ENCODE measurements at places on chromosomes 16 and 17.
A peak's percentile ranks its signal among the peaks of the same experiment; 100 is the strongest.

GRCh38 chr17:55466671-55467070, 44.6 kb downstream of the SMIM36 start:
- DNase-seq: no peak

DNA sequence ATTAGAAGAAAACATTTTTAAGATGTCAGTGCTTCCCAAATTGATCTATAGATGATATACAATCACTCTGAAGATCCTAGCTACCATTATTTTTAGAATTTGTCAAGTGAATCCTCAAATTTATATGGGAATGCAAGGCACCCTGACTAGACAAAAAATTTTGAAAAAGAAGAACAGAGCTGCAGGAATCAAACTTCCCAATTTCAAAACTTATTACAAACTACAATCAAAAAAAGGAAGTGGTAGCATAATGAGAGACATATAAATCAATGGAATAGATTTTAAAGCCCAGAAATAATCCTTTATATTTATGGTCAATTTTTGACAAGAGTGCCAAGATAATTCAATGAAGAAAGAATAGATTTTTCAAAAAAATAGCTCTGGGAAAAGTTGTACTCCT, 198.3 kb upstream of the KCNJ16 start:
- no peak for DNase-seq

GRCh38 chr17:32516450-32516849, 29.7 kb downstream of the CDK5R1 start:
- peak; percentile 67 for DNase-seq

DNA sequence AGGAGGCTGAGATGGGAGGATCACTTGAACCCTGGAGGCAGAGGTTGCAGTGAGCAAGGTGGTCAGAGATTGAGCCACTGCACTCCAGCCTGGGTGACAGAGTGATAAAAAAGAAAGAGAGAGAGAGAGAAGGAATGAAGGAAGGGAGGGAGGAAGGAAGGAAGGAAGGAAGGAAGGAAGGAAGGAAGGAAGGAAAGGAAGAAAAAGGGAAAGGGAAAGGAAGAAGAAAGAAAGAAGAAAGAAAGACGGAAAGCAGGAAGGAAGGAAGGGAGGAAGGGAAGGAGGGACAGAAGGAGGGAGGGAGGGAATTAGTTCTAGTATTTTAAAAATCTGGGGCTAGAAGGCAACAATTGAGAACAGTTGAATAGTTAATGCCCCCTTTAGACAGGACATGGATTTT, 161.5 kb upstream of the CACNG3 start:
- DNase-seq: no peak

- no peak for DNase-seq
Observed at GRCh38 chr17:1561420-1562175, 994 bp downstream of the PITPNA start.

DNA sequence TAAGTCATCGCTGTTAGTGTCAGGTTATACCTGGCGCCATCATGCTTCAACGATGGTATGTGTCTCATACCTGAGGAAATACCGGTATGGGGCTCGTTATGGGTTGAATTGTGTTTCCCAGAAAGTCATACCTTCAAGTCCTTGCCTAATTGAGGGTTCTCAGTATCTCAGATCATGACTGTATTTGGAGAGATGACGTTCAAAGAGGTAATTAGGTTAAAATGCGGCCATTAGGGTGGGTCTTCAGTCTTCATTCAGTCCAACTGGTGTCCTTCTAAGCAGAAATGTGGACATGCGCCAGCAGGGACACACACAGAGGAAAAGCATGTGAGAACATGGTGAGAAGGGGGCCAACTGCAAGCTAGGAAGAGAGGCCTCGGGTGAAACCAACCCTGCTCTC, 37.5 kb upstream of the XYLT1 start:
- DNase-seq: no peak

- DNase-seq: no peak
Observed at GRCh38 chr17:54770836-54771235, 129.8 kb upstream of the TOM1L1 start.

DNA sequence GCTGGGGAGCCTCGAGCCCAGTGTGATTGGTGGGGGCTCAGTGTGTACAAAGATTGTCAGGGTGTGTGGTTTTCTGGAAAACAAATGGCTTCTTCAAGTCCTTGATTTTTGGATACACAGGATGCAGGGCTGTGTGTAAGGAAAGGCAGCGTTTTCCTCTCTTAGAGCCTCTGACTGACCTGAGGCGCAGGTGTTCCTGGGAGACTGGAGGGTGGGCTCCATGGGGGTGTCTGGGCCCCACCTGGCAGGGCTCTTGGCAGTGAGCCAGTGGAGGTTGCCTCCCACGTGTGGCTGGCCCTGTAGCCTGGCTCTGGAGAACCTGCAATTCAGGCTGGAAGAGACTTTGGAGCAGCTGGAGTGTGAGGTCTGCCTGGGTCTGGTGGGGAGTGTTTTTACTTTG, 5.0 kb downstream of the FOXK2 start:
- DNase-seq: peak; percentile 53

- no peak for DNase-seq
Observed at GRCh38 chr17:44688675-44689476, 700 bp downstream of the CCDC43 start.

GRCh38 chr16:9170470-9170869, 79.0 kb downstream of the HAPSTR1 start:
- DNase-seq: no peak

DNA sequence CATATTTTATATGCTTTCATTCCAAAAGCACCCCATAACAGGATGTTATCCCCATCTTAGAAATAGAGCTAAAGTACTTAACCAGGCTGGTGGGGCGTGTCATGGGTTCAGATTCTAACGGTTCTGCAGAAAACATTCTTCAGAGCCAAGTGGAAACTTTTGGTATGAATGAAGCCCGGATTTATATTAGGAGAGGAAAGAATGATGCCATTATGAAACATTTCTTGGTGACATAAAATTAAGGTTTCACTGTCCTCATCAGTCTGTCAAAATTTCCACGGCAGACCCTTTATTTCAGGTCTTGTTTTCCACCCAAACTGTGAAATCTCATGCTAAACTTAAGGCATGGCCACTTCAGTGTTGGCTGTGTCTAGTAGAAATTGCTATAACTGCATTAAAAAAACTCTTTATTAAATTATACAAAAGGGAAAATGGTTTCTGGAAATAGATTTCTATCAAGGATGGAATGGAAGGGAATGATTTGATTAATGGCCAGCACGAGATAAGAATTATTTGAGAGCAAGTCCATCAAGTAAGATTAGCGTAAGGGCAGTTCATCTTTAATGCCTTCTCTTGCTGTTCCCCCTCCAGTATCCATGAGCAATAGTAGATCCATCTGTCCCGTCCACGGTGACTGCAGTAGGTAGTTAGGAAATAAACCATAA, 11.7 kb downstream of the PRKCA start:
- DNase-seq: no peak

- DNase-seq: no peak
Observed at GRCh38 chr16:1003391-1004347, 22.1 kb downstream of the SOX8 start.

- DNase-seq: no peak
Observed at GRCh38 chr17:67386965-67387551, 10.0 kb downstream of the PITPNC1 start.

DNA sequence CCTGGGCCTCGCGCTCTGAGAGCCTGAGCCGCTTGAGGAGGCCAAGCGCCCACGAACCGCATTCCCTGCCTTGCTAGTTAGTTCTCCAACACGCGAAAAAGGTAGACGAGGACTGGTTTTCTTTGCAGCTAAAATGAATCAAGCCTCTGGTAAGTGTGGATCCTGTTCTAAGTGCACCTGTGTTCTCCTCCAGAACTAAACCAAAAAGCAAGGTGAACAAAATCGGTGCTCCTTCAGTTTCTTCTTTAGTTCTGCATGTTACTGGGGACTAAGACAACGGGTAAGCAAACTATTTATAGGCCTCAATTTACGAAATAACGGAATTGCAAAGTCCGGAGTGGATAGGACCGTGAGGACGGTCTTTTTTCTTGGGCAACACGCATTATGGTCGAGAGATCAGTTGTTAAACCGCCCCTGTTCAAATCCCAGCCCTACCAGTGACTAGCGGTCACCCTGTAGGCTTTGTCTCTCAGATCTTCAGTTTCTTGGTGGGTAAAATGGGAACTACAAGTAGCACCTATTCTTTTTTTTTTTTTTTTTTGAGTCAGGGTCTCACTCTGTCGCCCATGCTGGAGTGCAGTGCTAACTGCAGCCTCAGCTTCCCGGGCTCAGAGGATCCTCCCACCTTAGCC, 993 bp upstream of the ANKRD11 start:
- DNase-seq: no peak

GRCh38 chr17:75113798-75114551, 4.2 kb downstream of the ARMC7 start:
- DNase-seq: peak; percentile 25

DNA sequence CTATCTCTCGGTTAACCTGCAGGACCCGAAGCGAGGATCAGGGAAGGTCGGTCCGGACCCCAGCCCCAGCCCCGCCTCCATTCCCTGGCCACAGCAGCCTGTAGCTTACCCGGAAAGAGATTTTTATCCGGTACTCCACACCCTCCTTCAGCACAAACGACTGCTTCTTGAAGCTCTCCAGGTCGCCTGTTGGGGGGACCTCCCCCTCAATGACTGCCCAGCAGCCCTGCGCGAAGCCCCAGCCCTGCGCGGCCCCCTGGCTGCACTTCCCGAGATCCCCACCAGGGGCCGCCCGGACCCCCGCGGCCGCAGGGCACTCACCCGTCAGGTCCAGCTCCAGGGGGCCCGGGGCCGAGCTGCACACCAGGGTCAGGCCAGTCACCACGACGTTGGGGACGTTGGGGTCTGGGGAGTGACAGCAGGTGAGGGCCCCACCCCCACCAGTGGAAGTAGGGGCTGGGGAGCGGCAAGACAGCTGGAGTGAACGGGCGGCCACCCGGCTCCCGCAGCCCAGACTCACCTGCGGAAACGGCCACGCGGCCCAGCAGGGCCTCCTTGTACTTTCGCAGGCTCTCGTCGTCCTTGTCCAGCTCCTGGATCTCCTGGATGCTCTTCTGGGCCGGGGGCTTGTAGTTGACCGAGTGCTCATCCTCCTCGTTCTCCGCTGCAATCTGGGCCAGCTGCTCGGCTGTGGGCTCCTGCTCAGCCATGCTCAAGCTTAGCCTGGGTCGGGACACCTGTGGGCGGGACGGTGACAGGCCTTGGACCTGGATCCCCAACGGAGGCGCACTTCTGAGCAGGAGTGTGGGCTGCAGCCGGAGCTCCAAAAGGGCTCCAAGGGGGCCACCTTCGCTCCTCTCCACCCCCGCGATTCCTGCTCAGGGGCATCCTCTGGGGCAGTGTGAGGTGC, 1.7 kb downstream of the ARHGDIA start:
- DNase-seq: no peak
